ENCODE measurements at places on chromosomes 5 and 9.

- no peak for DNase-seq
Measured at GRCh38 chr5:6395621-6396020, 17.3 kb upstream of the MED10 start.

GRCh38 chr9:99139868-99140267 lies 35.0 kb downstream of the TGFBR1 start:
- no peak for DNase-seq

DNA sequence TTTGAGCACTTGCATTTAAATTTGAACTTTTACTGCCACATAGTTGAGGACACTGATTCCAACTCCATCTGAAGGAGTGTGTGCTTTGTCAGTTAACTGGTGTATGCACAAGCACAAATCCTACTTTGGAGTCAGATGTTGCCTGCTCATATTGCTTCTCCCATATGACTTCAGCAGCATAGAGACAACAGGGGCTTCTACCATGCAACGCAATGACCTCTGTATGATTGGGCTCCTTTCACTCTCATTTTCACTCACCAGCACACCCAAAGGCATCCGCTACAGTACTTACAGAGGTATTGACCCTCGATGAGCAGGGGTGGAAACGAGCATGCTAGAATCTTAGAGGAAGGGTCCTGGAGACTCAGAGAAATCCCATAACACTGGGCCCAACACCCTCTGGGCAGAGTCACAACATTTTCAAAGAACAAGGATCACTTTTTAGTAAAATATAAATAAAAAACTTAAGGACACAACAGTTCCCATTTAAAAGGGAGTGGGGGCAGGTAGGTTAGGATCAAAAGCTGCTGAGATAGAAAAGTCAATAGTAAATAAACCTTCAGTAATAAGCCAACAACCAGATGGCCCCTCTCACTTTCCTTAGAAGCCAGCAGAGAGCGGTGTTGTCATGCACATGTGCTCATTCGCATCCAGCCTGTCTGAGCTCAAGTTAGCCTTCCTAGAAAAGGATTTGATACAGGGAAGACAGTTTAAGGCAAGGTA lies 203.8 kb downstream of the SNCAIP start:
- peak; percentile 16 for DNase-seq

- no peak for DNase-seq
Measured at GRCh38 chr9:129380961-129381401, 202.9 kb upstream of the IER5L start.

Measured in foreskin keratinocyte (primary cell).